Iris pigment epithelial cell (primary cell): ENCODE measurements at places on chromosomes 12 and 14.

DNA sequence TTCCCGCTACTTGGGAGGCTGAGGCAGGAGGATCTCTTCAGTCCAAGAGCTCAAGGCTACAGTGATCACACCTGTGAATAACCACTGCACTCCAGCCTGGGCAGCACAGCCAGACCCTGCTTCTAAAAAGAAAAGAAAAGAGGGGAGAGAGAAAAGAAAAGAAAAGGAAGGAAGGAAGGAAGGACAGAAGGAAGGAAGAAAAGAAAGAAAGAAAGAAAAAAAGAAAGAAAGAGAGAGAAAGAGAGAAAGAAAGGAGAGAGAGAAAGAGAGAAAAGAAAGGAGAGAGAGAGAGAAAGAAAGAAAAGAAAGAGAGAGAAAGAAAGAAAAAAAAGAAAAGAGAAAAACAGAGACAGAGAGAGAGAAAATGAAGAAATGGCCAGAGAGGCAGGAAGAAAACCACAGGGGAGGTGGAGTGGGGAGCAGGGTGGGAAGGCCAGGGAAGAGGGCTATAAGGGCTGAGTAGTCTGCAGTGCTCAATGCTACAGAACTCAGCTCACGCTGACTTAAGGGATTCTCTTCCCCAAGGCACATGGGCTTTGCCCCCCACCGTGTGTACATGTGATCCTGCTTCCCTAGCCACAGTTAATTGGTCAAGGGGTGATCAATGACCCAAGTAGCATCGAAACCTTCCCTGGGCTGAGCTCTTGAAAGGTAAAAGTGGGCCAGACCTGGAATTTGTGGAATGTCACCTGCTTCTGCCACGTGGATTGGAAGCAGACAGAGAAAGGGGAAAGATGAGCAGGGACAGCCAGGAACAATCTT lies 90.4 kb upstream of the TMCC3 start:
- DNase-seq = no peak

DNA sequence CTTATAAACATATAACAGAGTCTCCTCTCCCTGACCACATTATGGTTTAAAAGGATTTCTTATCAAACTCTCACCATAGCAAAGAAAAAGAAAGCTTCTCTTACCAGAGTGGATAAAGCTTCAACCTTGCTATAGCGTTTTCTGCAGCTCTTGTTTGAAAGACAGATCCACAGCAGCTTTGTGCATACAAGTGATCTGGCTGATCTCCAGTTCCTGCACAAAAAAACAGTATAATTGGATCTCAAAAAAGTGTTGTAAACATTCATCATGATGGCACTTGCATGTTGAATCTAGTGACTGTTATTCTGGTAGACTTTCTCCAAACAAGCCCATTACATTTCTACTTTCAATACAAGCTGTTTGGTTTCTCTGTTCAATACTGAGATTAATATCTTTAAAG lies 178.9 kb upstream of the MGAT4C start:
- DNase-seq = no peak

DNA sequence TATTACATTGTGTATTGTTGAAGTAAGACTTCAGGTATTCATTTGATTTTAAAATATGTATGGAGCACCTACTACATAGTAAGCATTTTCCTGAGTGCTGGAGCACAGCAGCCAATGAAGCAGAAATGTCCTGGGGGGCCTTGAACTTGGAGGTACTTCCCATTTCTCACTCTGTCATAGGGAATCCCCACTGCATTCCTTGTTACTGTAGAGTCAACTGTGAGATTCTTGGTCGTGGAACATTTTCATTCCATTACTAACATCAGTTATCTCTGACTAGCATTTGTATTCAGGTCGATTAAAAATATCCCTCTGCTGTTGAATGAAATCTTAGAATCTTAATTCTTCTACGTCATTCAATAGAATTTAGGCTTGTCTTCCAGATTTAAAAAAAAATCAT lies 66.7 kb downstream of the PDE3A start:
- peak; percentile 88 for DNase-seq

- DNase-seq = no peak
Measured at GRCh38 chr12:30732954-30733637, 21.7 kb downstream of the CAPRIN2 start.

DNA sequence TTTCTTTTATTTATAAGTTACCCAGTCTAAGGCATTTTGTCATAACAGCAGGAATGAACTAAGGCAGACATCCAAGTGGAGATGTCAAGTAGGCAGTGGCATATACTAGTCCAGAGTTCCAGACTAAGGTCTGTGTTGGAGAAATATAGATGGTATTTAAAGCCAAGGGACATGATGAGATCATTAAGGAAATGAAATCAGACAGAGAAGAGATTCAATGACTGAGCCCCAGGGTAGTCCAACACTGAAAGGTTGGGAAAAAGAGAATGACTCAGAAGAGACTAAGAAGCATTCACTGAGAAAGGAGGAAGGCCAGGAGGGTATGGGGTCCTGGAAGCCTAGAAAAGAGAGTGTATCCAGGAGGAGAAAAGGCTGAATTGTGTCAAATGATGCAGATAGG lies 442.2 kb upstream of the CCDC196 start:
- peak; percentile 14 for DNase-seq

- DNase-seq = peak; percentile 93
Measured at GRCh38 chr12:87323369-87323768, 705.8 kb downstream of the C12orf50 start.

- no peak for DNase-seq
Measured at GRCh38 chr14:34129927-34130552, 179.2 kb upstream of the EGLN3 start.
